Chondrocyte (in vitro differentiated cells): ENCODE measurements at places on chromosomes 4 and X. TPM values are rescaled to one million over a fixed set of nuclear protein-coding genes. Genes with fewer than 3 reads are reported as not detected.
A peak's percentile ranks its signal among the peaks of the same experiment; 100 is the strongest.

VCX3B gene
- total RNA-seq = not detected in 3 replicates

SMIM10L2A gene
- 0.27 to 0.62 TPM (median 0.40 TPM) in 3 replicates for total RNA-seq

CDS1 gene
- total RNA-seq = 0.26 to 0.30 TPM in 2 of 3 replicates, not detected in the other

GYPB gene
- total RNA-seq = not detected in 3 replicates

- no peaks in the 10 kb centered on the region for H3K36me3 ChIP-seq
- no peak overlapping the region for H3K27ac ChIP-seq
- no peaks in the 10 kb centered on the region for H3K4me1 ChIP-seq
- DNase-seq = no peak
- H3K4me3 ChIP-seq = no peak overlapping the region
- H3K27me3 ChIP-seq = peaks cover 15% of the 10 kb centered on the region
Measured at GRCh38 chr4:74733756-74734155, 60.6 kb downstream of the BTC start.

DNA sequence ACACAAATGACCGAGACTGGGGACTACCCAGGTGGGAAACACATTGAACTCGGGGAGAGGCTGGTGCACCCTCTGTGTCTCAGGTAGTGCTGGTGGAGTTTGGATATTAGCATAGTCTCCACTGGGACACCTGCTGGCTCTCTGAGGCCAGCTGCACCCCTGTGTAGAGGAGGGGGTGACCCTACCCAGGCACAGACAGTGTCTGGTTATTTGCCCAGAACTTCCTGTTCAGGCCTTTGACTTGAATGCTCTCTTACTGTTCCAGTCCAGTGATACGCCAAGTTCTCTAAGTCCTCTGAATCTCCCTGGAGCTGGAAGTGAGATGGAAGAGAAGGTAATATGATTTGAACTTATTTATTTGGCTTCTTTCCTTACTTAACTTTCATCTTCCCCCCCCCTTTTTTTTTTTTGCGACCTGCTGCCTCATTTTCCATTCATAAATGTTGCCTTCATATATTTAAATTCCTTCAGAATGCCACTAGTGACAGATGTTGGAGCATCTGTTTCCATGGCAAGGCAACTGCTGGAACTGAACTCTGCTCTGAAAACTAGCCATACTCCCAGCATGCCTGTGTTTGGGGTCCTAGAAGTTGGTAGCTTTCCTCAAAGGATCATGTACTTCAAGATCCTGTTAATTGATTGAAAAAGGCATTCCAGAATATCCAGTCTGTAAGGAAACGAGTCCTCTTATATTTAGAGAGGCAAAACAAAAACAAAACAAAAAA is 76.7 kb downstream of the AASDH start:
- no peak overlapping the region for H3K27ac ChIP-seq
- peaks cover 7% of the 10 kb centered on the region for H3K4me1 ChIP-seq
- peaks cover 7% of the 10 kb centered on the region for H3K36me3 ChIP-seq
- DNase-seq = no peak

DNA sequence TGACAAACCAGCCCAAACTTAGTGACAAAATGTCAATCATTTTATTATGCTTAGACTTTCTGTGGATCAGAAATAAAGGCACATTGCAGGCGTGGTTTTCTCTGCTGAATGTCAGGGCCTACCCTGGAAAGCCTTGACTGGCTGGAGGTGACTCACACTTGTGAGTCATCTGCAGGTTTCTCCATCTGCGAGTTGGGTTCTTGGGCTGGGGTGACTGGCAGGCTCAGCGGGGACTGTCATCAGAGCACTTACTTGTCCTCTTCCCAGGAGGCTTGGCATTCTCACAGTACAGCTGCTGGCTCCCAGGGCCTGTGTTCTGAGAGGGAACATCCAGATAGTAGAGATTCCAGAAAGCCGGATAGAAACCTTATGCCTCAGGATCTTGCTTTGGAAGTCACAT is 153.8 kb upstream of the AGA start:
- peaks cover 11% of the 10 kb centered on the region for H3K4me1 ChIP-seq
- H3K36me3 ChIP-seq = peaks cover 1% of the 10 kb centered on the region
- H3K27me3 ChIP-seq = no peaks in the 10 kb centered on the region

GRCh38 chr4:110033355-110034025 is 120.8 kb downstream of the EGF start:
- H3K36me3 ChIP-seq = no peaks in the 10 kb centered on the region
- no peak overlapping the region for H3K4me3 ChIP-seq
- H3K4me1 ChIP-seq = no peaks in the 10 kb centered on the region
- no peaks in the 10 kb centered on the region for H3K27me3 ChIP-seq

DNA sequence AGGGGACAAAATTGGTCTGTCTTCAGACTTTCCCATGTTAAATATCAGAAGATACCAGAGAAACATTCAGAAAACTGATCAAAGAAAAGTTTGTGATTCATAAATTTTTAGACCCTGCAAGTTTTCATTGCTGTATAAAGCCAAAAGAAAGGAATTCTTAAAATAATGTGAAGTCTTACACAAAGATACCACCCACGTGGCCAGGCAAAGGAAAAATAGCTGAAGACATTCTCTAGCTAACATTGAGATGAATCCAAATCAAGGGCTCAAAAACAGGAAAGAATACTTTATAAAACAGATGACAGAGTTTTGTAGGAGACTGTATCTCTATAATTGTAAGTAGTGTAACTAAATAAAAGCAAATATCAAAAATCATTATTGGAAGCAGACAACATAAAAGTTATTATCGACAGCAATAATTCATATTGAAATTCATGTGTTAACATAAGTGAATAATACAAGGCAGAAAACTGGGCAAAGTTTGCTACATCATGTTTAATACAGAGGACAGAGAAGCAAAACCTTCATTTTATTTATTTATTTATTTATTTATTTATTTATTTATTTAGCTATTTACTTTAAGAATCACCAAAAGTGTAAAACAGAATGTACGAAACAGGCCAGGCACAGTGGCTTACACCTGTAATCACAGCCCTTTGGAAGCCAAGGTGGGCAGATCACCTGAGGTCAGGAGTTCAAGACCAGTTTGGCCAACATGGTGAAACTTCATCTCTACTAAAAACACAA is 204.6 kb upstream of the SLIT2 start:
- no peaks in the 10 kb centered on the region for H3K36me3 ChIP-seq
- no peak for DNase-seq
- H3K27ac ChIP-seq = no peak overlapping the region
- no peaks in the 10 kb centered on the region for H3K27me3 ChIP-seq

DNA sequence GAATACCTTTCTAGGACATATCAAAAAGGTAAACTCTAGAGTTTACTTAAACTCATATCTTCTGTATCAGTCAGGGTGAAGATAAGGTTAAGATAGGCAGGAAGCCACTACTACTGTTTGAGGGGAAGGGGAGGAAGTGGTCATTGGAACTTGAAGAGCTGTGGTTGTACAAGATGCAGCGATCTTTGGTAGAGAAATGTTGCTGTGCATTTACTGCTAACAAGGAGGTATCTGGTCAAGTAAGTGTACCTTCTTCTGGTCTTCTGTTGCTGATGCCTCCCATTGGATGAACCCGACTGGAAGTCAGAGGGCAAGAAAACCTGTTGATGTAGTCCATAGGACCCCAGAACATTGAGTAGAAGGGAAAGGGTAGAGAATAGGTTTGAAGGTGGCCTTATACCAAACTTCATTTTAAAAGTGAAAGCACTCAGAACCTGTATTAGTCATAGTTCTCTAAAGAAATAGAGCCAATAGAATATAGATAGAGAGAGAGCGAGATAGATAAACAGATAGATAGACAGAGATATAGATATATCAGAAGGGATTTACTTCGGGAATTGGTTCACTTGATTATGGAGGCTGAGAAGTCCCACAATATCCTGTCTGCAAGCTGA is 47.9 kb upstream of the TSPAN5 start:
- H3K27me3 ChIP-seq = no peaks in the 10 kb centered on the region
- no peaks in the 10 kb centered on the region for H3K36me3 ChIP-seq
- DNase-seq = no peak
- H3K4me3 ChIP-seq = no peak overlapping the region
- no peak overlapping the region for H3K27ac ChIP-seq

DNA sequence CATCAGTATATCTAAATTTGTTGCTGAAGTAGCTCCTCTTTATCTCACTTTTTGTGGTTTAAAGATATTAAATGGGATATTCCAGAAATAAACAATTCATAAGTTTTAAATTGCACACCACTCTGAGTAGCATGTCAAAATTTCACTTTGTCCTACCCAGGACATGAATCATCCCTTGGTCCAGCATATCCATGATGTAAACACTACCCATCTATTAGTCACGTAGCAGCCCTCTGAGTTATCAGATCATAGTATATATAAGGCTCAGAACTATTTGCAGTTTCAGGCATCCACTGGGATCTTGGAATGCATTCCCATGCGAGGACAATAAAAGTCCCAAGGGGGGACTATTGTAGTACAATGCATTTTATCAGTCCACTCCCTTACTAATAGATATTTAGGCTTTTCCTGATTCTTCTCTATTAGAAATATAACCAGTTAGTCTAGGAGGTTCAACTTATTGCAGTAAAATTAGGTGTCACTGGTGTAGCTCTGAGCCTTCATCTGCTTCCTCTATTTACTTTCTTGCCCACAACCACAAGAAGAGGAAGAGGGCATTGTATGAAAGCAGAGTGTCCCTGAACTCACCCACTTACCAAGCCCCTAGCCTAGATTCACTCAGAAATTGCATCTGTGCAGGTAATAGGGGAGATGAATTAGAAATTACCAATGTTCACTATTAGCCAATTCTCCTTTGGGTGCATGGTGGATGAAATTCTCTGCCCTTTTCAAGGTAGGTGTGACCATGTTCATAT is 409.8 kb upstream of the GALNT7 start:
- no peak overlapping the region for H3K4me3 ChIP-seq
- no peak overlapping the region for H3K27ac ChIP-seq
- no peaks in the 10 kb centered on the region for H3K4me1 ChIP-seq
- no peaks in the 10 kb centered on the region for H3K36me3 ChIP-seq
- H3K27me3 ChIP-seq = no peaks in the 10 kb centered on the region

- no peak overlapping the region for H3K27ac ChIP-seq
- peaks cover 1% of the 10 kb centered on the region for H3K27me3 ChIP-seq
- peaks cover 3% of the 10 kb centered on the region for H3K36me3 ChIP-seq
- no peak for DNase-seq
- no peak overlapping the region for H3K4me3 ChIP-seq
Measured at GRCh38 chrX:19272452-19272851, 71.3 kb upstream of the PDHA1 start.

- no peak overlapping the region for H3K4me3 ChIP-seq
- H3K27me3 ChIP-seq = no peaks in the 10 kb centered on the region
- H3K27ac ChIP-seq = no peak overlapping the region
- DNase-seq = no peak
Measured at GRCh38 chr4:134668237-134668636, 466.6 kb upstream of the PABPC4L start.

- DNase-seq = no peak
- peaks cover 35% of the 10 kb centered on the region for H3K36me3 ChIP-seq
- no peak overlapping the region for H3K4me3 ChIP-seq
- H3K4me1 ChIP-seq = no peaks in the 10 kb centered on the region
Measured at GRCh38 chrX:23726191-23726590, 16.9 kb downstream of the ACOT9 start.

DNA sequence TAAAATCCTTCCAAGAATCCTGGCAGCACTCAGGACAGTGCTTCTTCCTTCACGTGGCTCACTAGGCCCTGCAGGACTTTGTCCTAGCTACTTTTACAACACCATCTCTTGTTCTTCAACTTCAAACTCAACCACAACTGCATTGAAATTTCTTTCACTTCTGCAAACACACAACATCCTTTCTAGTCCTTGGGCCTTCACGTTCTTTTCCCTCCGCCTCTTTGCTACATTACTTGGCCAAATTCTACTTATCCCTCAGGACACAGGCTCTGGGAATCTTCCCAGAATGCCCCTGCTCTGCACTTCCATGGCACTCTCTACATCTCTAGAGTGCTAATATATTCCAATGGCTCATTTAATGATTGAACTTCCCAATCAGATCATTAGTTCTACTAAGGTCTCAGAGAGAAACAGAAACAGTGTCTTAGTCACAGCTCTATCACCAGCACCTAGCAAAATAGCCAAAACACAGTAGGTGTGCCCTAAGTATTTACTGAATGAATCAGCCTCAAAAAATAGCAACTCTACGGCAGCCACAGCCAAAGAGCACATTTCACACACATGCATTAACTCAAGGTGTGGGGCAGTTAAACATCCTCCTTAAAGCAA is 73.3 kb downstream of the MANBA start:
- H3K36me3 ChIP-seq = peaks cover 8% of the 10 kb centered on the region
- no peaks in the 10 kb centered on the region for H3K27me3 ChIP-seq
- H3K27ac ChIP-seq = no peak overlapping the region
- no peak for DNase-seq

DNA sequence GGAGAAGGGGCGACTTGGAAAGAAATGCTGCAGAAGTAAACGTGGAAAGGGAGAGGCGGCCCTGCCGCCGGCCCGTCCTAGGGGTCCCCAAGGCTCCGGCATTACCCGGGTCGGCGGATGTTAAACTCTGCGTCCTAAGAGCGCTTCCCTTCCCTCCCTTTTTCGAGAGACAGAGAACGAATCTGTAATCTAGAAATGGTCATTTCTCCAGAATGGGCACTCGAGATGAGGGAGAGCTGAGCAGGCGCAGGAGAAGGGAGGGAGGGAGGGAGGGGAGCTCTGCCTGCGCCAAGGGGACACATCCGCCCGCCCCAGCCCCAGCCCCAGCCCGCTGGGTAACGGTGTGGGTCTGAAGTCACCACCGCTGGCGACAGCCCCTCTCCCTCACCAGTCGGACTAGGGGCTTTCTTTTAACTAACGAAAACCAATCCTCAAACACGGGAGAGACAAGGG is 1.7 kb downstream of the HCFC1 start:
- no peaks in the 10 kb centered on the region for H3K27me3 ChIP-seq
- H3K27ac ChIP-seq = peak overlapping the region; percentile 100
- DNase-seq = no peak
- peaks cover 59% of the 10 kb centered on the region for H3K4me1 ChIP-seq
- H3K4me3 ChIP-seq = peak overlapping the region; percentile 100

DNA sequence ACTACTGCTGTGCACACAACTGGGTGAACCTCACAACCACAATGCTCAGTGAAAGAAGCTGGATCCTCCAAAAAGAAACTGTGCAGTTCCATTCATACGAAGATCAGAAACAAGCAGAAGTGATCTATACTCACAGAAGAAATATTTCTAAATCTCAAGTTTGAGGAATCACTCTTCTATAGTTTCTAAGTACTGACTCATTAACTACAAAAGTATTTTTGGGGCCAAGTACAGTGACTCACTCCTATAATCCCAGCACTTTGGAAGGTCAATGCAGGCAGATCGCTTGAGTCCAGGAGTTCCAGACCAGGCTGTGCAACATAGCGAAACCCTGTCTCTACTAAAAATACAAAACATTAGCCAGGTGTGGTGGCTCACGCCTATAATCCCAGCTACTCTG is 51.3 kb upstream of the RELL1 start:
- peaks cover 4% of the 10 kb centered on the region for H3K4me1 ChIP-seq
- H3K36me3 ChIP-seq = no peaks in the 10 kb centered on the region
- H3K27me3 ChIP-seq = no peaks in the 10 kb centered on the region
